ENCODE measurements at places on chromosomes 2 and 18.

DNA sequence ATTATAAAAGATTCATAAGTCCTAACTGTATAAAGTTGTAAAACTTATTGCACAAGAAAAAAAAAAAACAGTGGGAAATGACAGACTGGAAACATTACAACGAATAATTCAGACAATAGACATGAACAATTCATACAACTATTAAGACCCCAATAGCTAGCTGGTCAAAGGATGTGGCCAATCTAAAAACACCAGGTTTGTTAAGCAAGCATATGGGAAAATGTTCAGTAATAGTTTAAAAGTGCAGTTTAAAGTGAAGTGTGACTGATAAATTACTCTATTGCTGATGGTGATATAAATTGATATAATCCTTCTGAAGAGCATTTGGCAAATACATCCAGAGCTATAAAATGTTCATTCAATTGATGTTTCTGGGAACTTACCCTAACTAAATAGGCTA is 289.0 kb downstream of the CAMKMT start:
- DNase-seq, result no peak

- DNase-seq, result no peak
Observed at GRCh38 chr2:166725927-166726924, 162.1 kb upstream of the XIRP2 start.

DNA sequence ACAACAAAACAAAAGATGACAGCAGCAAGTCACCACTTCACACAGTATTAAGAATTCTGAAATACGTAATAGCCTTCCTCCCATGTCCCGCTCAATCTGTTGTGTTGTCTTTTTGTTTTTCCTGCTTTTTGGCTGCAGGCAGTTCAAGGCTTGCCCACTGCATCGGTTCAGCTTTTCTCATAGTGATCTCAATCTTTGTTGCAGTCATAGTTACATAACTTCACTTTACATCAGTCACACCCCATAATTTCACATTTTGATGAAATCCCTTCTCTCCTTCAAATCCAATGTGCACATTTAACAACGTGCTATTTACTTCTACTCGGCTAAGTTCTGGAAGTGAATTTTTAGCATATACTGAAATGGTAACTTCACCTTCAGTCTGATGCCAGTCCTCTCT is 33.8 kb upstream of the HAAO start:
- DNase-seq, result no peak

GRCh38 chr2:181655519-181655918 is 1.4 kb downstream of the CERKL start:
- no peak for DNase-seq

DNA sequence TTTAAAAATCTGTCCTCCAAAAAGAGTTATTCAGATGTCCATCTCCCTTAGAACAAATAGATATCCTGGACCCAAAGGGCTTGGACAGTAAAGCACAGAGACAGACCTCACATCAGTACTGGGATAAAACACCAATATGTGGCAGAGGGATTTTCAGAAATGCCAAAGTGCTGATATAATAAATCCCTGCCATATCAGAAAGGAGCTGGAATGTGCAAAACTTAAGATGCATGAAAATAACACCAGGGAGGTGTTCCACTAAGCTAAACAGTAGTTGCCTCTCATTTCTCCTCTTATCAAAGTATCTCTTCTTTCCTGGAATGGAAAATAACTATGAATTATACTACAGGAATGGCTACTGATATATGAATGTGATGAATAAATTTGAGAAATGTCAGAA is 13.2 kb downstream of the USP40 start:
- DNase-seq, result no peak

DNA sequence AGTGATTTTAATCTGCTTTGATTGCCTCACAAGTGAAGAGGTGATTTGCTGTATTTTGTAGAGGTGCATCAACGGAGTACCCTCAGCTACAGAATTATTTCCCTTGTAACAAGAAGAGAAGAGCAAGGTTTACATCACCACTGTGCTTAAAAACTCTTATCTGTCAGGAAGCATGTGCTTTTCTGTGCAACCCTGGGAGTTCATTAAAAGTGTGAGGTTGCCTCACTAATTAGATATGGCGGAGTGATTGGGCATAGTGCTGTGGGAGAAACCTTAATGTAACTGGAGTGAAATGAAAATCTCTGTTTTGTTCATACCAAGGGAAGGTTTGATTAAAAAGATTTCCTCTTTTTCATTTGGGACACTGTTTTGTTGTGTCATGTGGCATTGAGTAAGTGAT is 544.7 kb downstream of the PARD3B start:
- no peak for DNase-seq

GRCh38 chr18:2618009-2618408 is 37.5 kb upstream of the SMCHD1 start:
- DNase-seq, result no peak

DNA sequence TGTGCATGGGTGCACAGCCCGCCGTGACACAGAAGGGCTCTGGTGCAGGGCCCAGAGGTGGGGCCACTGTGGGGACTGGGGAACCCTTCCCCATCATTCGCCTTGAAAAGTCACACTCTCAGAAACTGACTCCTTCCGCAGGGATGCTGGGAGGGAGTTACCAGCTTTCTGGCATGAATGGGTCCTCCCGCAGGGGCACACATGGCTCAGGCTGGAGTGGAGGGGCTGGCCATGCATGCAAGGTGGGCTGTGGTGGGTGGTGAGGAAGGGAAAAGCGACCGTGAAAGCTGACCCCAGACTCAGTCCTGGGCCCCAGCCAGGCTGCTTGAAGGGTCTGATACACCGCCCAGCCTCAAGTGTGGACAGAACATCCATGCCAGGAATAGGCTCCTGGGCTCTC is 201.1 kb downstream of the TNS1 start:
- DNase-seq, result no peak

DNA sequence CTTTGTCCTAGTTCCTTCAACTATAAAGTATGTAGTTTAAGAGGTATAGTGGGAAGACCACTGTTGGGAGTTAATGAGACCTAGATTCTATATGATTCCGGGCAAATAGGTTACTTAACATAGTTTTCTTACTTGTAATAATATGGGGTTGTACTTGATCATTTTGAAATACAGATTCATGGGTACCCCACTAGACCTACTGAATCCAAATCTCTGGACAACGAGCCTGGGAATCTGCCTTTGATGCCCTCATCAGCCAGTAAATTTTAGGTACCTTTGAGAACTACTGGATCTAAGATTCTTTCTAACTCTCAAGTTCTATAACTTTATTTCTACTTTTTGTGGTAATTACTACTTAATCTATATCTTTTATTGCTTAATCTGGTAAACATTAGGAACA is 6.6 kb downstream of the BMPR2 start:
- DNase-seq, result no peak

GRCh38 chr2:158772306-158773078 is 22.6 kb upstream of the DAPL1 start:
- DNase-seq, result no peak

- DNase-seq, result no peak
Observed at GRCh38 chr2:148534416-148535204, 109.9 kb upstream of the EPC2 start.

- DNase-seq, result no peak
Observed at GRCh38 chr2:72533765-72534164, 292.1 kb downstream of the EXOC6B start.

DNA sequence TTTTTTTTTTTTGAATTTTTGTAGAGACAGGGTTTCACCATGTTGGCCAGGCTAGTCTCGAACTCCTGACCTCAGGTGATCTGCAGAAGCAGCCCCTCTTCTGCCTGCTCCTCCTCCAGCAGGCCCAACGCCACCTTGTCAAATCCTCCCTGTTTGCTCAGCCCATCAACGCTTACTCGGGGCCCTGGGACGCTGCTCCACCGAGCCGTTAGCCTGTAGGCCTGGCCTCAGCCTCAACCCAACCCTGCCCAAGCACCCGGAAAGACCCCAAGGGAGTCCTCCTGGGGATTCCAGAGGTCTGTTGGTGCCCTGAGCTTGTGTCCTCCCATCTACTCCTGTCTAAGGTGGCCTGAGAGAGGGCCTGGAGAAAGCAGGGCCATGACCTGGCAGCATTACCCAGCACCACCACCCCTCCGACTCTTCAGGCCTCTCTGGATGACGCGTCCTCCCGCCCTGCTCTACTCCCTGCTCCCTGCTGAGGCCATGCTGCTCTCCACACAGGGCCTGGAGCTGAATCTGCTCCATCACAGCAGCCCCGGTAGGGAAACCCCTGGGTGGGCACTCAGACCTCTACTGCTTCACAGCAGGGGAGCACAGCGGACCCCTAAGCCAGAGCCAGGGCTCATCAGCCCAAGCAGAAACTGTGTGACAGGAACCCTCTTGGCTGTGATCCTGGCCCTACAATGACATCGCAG is 3.2 kb downstream of the STK25 start:
- no peak for DNase-seq

DNA sequence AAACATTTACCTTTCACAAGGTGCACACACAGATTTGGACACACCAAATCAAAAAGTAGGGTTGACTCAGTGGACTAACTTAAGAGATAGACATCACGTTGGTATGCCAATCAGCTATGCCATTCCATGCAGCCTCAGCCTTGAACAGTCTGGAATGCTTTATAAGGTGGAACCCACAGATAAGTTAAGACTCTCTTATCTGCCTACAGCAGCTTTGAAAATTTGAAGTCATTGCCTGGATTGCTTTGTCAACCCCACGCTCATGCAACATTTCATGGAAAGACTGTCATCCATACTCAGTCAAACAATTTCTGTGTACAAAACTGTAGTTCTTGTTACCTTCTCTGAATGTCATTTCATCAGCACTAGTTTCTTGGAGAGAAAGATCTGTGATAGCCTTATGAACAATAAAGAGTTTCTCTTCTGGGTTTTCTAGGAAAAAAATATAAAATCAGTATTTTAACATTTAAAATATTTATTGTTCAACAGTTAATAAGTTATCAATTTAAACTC is 1.2 kb downstream of the ERMN start:
- no peak for DNase-seq

DNA sequence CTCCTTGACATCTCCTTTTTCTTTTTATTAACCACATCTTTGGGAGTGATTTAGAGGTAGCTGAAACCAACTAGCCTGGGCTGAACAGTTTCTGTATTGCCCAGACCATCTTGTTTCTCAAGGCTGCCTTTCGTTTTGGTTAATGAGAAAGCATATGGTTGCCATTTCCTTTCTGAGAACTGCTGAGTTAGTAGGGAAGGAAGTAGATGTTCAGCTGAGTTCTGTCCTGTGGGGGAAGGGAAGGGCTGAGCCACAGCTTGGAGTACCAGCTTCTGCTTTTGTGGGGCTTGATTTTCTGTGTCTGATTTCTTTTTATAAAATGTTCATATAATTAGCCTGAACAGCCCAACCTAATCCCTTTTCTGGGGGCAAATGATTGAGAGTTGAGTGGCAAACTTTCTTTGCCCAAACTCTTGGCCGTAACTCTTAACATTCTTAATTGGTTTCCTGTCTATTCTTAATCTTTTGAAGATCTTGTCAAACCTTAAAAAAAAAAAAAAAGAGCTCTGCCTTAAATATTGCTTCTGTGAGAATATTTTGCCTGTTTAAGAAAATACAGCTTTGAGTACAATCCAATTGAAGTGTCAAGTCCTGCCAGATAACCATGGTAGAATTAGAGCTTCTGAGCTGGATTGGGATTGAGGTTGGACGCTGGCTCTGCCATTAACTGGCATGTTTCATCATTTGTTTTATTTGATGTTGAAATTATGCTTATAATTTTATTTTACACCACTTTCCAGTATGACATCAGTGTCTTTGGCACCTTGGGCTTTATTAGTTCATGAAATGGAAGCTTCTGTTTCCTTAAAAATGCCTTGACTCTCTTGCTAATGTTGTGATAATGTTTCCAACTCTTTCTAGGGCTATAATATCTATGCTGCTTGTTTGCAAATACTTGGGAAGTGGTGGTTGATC is 1.9 kb upstream of the NABP1 start:
- DNase-seq, result peak; percentile 89

GRCh38 chr2:192741889-192742288 is 547.2 kb upstream of the TMEFF2 start:
- no peak for DNase-seq

GRCh38 chr2:224894356-224894755 is 147.9 kb downstream of the DOCK10 start:
- DNase-seq, result peak; percentile 64

GRCh38 chr2:96788442-96789244 is 27.4 kb upstream of the CNNM3 start:
- DNase-seq, result no peak

- DNase-seq, result peak; percentile 39
Observed at GRCh38 chr2:63983986-63984605, 35.1 kb downstream of the VPS54 start.

DNA sequence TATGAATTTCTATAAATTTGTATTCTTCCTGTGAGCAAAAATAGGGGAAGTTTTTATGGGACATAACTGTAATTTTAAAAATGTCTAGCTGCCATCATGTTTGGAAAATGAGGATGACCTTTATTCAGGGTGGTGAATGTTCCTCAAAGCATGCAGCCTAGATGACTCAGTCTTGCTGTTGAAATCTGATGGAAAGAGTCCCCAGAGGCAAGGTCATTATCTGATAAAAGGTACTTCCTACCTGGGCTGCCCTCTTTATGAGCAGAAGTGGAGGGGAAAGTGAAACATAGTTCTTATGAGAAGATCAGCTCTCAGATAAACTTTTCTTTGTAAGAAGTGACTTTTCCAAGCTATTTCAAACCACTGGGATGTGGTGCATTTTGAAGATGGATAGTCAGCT is 1144.7 kb upstream of the PIK3C3 start:
- DNase-seq, result no peak

GRCh38 chr2:166125557-166125956 is 2.3 kb downstream of the SCN1A start:
- DNase-seq, result no peak

GRCh38 chr18:56986829-56987228 is 160.1 kb upstream of the BOD1L2 start:
- no peak for DNase-seq

DNA sequence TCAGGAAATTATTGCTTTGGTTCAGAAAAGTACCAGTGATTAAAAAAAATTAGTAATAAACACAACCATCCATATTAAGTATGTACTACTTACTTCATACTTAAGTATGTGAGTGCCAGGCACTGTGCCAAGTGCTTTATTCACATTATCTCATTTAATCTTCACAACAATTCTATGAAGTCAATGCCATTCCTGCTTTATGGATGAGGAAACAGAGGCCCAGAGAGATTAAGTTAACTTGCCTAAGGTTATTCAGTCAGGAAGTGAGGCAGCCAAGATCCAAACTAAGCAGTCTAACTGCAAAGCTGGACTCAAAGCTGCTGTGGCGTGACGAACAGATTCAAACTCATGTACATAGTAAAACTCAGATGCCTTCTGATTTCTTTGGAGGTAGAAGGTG is 22.3 kb downstream of the DTNB start:
- DNase-seq, result no peak

- DNase-seq, result no peak
Observed at GRCh38 chr2:14303366-14304115, 329.0 kb upstream of the LRATD1 start.

- no peak for DNase-seq
Observed at GRCh38 chr2:46383784-46384456, 86.7 kb downstream of the EPAS1 start.

DNA sequence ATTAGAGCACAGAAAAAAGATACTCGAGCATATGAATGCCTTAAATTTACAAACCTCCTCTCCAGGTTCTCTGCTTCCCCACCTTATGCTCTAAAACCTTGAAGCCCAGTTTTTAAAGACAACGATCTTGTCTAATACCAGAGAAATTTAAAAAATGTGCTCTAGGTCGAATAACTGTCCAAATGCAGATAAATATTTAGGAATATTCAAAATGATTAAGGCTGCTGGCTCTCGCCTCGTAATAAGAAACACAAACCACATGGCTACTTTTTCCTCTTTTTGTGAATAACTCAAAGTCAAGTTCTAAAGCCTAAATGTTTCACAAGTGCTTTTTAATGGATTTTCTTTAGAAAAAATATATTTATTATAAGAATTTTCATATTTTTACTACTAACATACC is 101.3 kb downstream of the SATB2 start:
- DNase-seq, result no peak

- no peak for DNase-seq
Observed at GRCh38 chr2:42848726-42849290, 56.4 kb upstream of the HAAO start.

Measured in suppressor macrophage (primary cell).